Ureter (tissue), 1 donor: ENCODE measurements at places on chromosomes 3 and 15. TPM values are rescaled to one million over a fixed set of nuclear protein-coding genes. Genes with fewer than 3 reads are reported as not detected.

The NCEH1 gene
- 20.7 TPM for total RNA-seq

The PDCD10 gene
- 55.4 TPM for total RNA-seq

The SLC22A14 gene
- not detected for total RNA-seq

The LRRC15 gene
- total RNA-seq, result 0.29 TPM

The MST1R gene
- 39.2 TPM for total RNA-seq

The UBA7 gene
- 162 TPM for total RNA-seq

The COLQ gene
- total RNA-seq, result 6.1 TPM

The CCR4 gene
- total RNA-seq, result 0.23 TPM

The ALDH1L1 gene
- total RNA-seq, result 129 TPM

The SPESP1 gene
- 3.0 TPM for total RNA-seq

The CPN2 gene
- total RNA-seq, result not detected

The GHSR gene
- total RNA-seq, result not detected

The SNTN gene
- not detected for total RNA-seq

The SCAANT1 gene
- not detected for total RNA-seq

The TOPBP1 gene
- 21.1 TPM for total RNA-seq

The GXYLT2 gene
- 3.6 TPM for total RNA-seq

The ACAN gene
- 1.6 TPM for total RNA-seq

The ANKUB1 gene
- not detected for total RNA-seq

The ADCY5 gene
- total RNA-seq, result 27.8 TPM

The FYCO1 gene
- total RNA-seq, result 62.0 TPM

The UCN2 gene
- total RNA-seq, result 1.5 TPM

The CYP1A2 gene
- not detected for total RNA-seq

The EXD1 gene
- not detected for total RNA-seq

The CLDN16 gene
- 1.1 TPM for total RNA-seq

The CHRD gene
- 16.8 TPM for total RNA-seq

The TEX9 gene
- 20.5 TPM for total RNA-seq

The VILL gene
- 46.4 TPM for total RNA-seq

The DUOXA2 gene
- 3.9 TPM for total RNA-seq

The ROBO1 gene
- total RNA-seq, result 38.8 TPM

The SFMBT1 gene
- 15.1 TPM for total RNA-seq
